Esophagus squamous epithelium (tissue), 5 donors: ENCODE measurements at places on chromosomes 13 and 19. TPM values are rescaled to one million over a fixed set of nuclear protein-coding genes. Genes with fewer than 3 reads are reported as not detected.

The LHFPL6 gene
- total RNA-seq: 4.1 TPM

The TEX101 gene
- total RNA-seq: 0.53 TPM

The SRRM5 gene
- not detected for total RNA-seq

The ZNF253 gene
- 1.6 TPM for total RNA-seq

The CPAMD8 gene
- total RNA-seq: 1.3 TPM

The FAM174C gene
- 69.8 TPM for total RNA-seq

The PRKCG gene
- not detected for total RNA-seq

The CCDC169 gene
- total RNA-seq: 0.35 TPM

The KLF12 gene
- 4.0 TPM for total RNA-seq

The PEAK3 gene
- 0.32 TPM for total RNA-seq

The HAUS5 gene
- total RNA-seq: 10.0 TPM

The C1QTNF9B gene
- not detected for total RNA-seq

The SNRPD2 gene
- 131 TPM for total RNA-seq

The OR7D2 gene
- 0.59 TPM for total RNA-seq

The SIGLEC9 gene
- total RNA-seq: 0.49 TPM

The RAB3A gene
- 0.30 TPM for total RNA-seq

The NXNL1 gene
- total RNA-seq: not detected
